ENCODE measurements at places on chromosomes 7 and 10.

DNA sequence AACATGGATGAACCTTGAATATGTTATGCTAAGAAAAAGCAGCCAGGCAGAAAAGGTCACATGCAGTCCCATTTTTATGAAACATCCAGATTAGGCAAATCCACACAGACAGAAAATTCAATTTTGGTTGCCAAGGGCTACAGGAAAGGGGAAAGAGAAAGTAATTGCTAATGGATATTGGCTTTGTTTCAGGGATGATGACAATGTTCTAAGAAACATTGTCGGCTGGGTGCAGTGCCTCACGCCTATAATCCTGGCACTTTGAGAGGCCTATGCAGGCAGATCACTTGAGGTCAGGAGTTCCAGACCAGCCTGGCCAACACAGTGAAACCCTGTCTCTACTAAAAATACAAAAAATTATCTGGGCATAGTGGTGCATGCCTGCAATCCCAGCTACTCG, 23.0 kb downstream of the ZNF33B start:
- no peak for DNase-seq

DNA sequence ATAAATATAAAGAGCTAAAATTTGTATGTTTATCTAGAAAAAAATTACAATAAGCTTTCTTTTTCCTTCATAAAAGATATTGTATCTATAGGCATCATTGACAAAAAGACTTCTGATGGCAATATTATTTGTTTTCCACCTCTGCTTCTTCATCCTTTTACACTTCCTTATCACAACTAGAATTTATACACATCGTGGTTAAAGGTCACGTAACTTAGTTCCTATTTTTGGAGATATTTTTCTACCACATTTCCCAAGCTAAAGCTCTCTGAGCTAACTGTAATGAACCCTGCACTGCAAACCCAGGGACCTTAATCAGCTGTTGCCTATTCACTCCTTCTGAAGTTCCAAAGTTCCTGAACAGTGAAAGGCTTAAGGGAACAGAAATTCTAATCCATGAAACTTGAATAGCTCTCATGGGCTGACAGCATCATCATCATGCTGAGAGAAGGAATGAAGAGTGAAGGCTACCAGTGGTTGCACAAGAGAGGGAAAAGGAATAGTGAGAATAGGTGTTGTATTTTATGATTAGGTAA, 106.1 kb upstream of the SLC13A1 start:
- DNase-seq: no peak

GRCh38 chr10:54133203-54133602, 667.8 kb downstream of the PCDH15 start:
- no peak for DNase-seq

- DNase-seq: no peak
Measured at GRCh38 chr7:149228831-149229471, 10.5 kb upstream of the ZNF212 start.

- no peak for DNase-seq
Measured at GRCh38 chr10:84523526-84523925, 195.1 kb downstream of the CCSER2 start.

DNA sequence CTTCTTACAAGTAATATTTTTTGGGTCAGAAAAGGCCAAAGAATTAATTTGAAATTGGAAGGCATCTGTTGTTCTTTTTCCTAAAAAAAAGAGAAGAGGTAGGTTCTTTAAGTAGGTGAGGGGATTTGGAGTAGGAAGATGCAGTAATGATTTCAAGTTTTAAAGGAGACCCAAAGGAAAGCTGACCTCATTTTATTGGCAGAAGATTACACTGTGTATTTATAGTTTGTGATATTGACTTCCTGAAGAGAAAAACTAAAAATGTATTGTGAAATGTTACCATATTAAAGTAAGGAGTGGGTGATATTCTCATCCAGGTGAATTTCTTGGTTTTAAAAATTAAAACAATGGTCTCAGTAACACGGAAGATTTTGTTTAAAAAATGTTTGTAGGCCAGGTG, 56.6 kb upstream of the CELF2 start:
- DNase-seq: no peak

- no peak for DNase-seq
Measured at GRCh38 chr10:103117247-103117646, 75.8 kb downstream of the NT5C2 start.

DNA sequence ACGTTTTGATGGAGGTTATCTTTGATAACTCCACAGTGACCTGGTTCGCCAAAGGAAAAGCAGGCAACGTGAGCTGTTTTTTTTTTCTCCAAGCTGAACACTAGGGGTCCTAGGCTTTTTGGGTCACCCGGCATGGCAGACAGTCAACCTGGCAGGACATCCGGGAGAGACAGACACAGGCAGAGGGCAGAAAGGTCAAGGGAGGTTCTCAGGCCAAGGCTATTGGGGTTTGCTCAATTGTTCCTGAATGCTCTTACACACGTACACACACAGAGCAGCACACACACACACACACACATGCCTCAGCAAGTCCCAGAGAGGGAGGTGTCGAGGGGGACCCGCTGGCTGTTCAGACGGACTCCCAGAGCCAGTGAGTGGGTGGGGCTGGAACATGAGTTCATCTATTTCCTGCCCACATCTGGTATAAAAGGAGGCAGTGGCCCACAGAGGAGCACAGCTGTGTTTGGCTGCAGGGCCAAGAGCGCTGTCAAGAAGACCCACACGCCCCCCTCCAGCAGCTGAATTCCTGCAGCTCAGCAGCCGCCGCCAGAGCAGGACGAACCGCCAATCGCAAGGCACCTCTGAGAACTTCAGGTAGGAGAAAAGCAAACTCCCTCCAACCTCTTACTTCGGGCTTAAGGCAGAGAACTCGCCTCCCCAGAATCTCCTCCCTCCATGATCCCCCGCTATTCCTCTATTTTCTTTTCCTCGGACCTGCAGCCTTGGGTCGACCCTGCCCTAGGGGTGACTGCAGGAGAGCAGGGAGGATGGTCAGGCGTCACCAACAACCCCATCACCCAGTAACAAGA, at the start of gene SERPINE1:
Gene SERPINE1 (plus strand): TSS at position 454 of the 809 bp plus-strand sequence. CDS start 1,290 bp downstream, outside the sequence.
- DNase-seq: peak; percentile 9

DNA sequence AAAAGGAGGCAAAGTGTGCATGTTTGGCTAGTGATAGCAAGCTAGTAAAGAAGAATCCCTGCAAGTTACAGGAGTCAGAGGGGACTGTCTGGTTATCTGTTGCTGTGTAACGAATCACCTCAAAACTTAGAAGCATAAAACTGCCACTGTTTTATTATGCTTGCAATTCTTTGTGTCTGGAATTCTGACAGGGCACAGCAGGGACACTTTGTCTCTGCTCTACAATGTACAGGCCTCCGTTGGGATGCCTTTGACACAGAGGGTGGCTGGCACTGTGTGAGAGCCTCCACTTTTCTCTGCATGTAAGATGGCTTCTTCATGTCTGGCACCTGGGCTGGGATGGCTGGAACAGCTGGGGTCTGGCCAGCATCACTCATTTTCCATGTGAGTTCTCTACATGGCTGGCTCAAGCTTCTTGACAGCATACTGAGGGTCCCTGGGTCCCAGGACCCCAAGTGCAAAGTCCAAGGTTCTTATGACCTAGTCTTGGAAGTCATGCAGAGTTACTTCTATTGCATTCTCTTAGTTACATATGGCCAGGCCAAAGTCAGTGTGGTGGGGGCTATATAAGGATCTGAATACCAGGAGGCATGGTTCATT, 276.9 kb downstream of the RPS24 start:
- no peak for DNase-seq

DNA sequence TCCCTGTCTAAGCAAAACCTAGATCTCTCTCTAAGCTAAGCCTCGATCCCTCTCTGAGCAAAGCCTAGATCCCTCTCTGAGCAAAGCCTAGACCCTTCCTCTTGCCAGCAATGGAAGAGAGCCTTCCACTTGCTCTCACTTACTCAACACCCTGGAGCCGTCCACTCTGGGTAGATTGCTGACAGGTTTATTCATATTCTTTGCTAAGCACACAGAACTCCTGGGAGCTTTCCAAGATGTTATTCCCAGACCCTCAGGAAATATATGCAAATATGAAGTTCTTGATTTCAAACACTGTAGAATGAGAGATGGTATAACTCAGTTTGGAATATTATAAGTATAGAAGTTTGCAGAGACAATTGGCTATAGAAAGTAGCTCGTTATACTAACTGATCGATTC, 503.8 kb upstream of the CELF2 start:
- DNase-seq: no peak

DNA sequence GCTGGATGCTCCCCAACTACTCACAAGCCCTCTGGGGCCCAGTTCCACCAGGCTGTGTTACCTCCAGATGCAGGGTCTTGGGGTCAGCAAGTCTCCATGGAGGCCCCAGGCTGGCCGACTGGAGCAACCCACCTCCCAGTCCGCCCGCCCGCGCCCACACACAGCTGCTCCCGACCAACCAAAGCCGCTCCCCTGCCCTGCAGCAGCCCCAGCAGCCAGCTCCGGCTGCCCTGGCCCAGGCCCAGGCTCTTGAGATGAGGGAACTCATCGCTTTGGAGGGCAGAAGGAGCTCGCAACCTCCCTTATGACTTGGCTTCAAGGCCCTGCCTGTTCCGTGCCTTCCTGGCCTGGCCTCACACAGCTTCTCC, 47.2 kb downstream of the LRRC20 start:
- no peak for DNase-seq

DNA sequence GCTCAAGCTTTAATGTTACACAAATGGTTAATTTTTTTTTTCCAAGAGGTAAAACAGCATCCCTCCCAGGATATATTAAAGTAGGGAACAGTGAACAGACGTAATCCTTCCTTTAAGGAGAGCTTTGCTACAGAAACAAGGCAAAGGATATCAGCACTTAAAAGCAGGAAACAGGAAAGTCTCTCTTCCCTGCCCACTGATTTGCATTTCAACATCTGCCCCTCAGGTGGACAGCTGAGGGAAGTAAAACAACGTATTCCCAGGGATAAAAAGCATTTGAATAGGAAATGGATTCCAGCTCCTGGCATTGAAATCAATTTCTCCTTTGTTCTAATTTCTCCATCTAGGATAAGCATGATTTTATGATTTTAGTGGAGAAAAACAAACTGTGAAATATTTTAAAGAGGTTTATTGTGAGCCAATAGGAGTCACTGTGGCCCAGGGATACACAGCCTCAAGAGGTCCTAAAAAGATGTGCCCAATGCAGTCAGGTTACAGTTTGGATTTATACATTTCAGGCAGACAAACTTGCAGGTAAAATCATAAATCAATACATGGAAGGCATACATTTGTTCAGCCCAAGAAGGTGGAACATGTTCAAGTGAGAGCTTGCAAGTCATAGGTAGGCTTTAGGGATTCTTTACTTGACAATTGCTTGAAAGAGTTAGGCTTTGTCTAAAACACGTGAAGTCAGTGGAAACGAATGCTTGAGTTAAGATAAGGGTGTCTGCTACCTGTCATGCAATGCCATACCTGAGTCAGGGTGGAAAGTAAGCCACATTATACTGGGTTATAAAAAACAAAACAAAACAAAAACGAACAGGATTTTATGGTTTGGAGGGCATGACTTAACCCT, 286.2 kb upstream of the VWC2 start:
- DNase-seq: no peak

- DNase-seq: no peak
Measured at GRCh38 chr7:151539088-151539671, 19.5 kb upstream of the RHEB start.

Measured in stimulated activated CD4-positive, alpha-beta T cell treated with anti-CD3 and anti-CD28 coated beads, Interleukin-4, amount 100 ng/mL, for 1 hour (primary cell).